ENCODE measurements at places on chromosomes 1 and 21. TPM values are rescaled to one million over a fixed set of nuclear protein-coding genes. Genes with fewer than 3 reads are reported as not detected.
A peak's percentile ranks its signal among the peaks of the same experiment; 100 is the strongest.

Gene PSRC1
- total RNA-seq, result 7.4 TPM

Gene GFI1
- 3.0 TPM for total RNA-seq

Gene S100A2
- 1.4 TPM for total RNA-seq

Gene NTMT2
- total RNA-seq, result not detected

GRCh38 chr1:65114322-65114721, 33.7 kb upstream of the AK4 start:
- no peak for DNase-seq

DNA sequence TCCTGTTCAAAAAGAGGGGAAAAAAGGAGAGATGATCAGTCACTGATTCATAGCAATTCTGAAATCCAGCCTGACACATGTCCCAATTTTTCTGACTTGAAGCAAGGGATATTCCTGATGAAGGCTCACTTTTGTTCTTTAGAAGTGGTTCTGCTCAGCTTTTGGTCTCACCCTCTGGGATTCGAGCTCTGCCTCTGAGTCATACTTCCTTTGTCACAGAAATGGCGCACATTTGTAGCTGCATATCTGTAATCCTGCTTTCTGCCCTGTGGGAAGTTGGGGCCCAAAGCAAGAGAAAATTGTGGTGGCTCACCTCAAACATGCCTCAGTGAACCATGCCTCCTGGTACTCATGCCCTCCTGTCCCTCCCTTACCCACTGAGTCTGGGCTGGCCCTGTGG, 22.3 kb upstream of the FAM78B start:
- no peak for DNase-seq

GRCh38 chr1:176559474-176559873, 96.5 kb downstream of the PAPPA2 start:
- DNase-seq, result no peak

GRCh38 chr1:75373542-75374159, 237.3 kb downstream of the SLC44A5 start:
- DNase-seq, result no peak

DNA sequence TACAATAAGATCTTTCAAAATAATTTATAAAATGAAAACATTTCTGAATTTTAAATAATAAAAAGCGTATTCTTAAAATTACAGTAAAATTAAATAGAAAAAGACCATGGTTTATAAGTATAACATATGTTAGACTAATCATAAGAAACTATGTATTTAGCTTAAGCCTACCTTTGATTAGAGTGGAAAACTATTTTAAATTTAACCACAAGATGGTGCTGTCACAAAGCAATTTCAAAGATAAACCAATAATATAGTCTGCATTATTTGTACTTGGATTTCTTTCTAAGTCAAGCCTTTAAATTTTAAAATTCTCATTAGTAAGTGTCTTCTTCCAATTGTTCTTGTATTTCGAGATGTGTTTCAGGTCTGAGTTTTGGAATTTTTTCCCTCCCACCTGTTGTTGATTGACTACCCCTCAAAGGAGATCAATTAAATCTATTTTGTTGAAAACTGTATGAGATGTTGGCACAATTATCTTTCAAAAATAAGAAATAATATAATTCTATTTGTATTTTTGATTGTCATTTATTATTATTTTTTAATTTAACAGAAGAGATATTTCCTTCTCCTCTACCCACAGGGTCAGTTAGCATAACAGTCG, 459.8 kb downstream of the KCNT2 start:
- DNase-seq, result no peak

GRCh38 chr1:190864013-190864641, 386.5 kb upstream of the BRINP3 start:
- no peak for DNase-seq

- no peak for DNase-seq
These were observed 5.6 kb downstream of the LPAR3 start for GRCh38 chr1:84887261-84887934.

GRCh38 chr1:22111115-22111514, 31.8 kb downstream of the WNT4 start:
- DNase-seq, result peak; percentile 7

- no peak for DNase-seq
These were observed 31.6 kb upstream of the CEP350 start for GRCh38 chr1:179923029-179923428.

DNA sequence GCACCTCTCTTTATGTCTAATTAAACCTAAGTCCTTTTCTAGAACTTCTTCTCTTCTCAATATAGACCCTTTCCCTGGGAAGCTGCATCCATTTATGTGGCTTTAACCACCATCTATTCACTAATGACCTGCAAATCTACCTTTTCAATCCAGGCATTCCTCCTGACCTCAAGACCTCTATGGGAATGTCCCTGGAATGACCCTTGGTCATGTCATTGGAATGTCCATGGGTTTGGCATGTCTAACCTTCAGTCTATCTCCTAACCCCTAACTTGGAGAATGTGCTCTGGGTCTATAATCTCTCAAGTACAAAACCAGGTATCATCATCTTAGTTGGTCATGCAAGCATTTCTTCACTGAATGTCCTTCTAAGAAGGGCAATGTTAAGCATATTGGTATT, 196.1 kb downstream of the KCNH1 start:
- DNase-seq, result no peak

- no peak for DNase-seq
These were observed 5.7 kb upstream of the TNR start for GRCh38 chr1:175749075-175749474.

GRCh38 chr1:215605011-215605621, 38.0 kb downstream of the KCTD3 start:
- DNase-seq, result no peak
